Kasumi-1 (cell line): ENCODE measurements at places on chromosomes 3 and 15.

- DNase-seq, result peak; percentile 68
These were observed 56.0 kb downstream of the SLC25A26 start for GRCh38 chr3:66276705-66277274.

DNA sequence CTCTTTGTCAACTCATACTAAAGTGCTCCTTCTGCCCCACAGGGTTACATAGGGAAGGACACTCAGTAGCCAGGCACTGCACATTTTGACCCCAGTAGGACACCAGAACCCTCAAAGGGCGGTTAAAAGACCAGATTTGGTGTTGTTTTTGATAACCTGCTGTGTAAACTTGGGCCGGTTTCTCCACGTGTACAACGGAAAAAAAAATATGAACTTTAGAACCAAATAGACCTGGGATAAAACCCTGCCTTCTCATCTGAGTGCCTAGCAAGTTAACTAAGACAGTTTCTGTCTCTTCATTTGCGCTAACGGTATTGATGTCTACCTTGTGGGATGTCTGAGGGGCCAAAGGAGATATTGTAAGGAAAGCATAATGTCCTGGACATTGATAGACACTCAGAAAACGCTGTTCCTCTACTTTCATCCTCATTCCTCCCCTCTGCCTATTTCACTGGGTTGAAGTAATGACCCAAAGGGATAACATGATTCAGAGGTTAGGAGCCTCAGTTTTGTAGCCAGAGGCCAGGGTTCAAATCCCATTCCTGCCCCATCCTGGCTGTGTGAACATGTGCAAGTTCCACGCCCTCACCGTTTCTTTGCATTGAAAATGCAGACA is 155.9 kb upstream of the LPP start:
- no peak for DNase-seq

DNA sequence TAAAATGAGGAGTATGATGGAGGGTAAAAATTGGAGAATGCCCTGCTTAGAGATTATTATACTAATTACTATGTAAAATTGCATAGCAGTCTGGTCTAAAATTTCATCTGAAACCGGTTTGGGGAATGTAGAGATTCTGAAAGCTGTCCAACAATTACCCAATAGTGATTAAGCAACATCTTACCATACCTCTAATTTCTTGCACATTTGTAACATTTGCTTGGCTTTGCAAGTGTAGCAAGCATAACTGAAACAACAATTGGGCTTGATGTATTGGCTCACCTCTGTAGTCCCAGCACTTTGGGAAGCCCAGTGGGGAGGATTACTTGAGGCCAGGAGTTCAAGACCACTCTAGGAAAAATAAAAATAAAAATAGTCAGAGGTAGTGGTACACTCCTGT is 17.4 kb downstream of the AADACL2 start:
- DNase-seq, result no peak

DNA sequence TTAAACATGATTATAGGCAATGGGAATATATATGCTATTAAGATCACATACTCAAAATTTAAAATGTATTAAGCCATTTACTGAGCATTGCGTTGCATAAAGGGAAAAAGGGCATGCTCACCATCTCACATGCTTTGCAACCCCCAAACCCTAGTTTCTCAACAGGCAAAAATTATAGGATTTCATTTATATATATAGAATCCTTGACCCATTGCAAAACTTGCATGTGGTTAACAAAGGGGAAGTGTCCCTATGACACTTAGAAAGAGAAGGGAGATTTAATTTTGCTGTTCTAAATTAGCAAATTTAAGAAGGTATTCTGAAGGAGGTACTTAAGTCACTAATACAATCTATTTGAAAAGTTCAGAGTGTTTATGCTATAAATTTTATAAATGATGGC is 837.8 kb downstream of the DIPK2A start:
- DNase-seq, result peak; percentile 31

- DNase-seq, result peak; percentile 80
These were observed 44.6 kb downstream of the SLC12A1 start for GRCh38 chr15:48250640-48251076.

DNA sequence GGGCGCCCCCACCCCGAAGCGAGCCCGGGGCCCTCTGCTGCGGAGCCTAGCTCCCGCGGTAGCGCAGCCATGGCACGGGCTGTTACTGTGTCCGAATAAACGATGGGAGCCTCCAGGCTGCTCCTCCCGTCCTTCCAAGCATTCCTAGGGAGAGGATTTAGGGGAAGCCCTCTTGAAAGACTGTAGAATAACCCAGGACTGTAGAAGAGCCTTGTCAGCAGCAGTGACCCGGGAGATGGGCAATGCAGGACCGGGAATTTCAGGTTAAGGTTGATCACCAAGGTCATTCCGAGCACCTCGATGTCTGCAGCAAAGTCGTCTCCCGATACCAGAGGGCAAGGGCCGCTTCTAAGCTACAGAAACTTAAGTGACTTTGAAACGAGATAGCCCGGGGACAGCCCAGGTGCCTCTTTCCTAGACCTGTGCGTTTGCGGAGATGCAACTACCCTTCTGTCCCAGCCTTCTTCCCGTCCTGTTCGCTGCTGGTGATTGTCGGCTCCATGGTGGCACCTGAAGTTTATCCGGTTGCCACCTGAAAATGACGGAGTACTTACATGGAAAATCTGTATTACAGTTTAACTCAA is 753 bp upstream of the MYO5A start:
- DNase-seq, result no peak

DNA sequence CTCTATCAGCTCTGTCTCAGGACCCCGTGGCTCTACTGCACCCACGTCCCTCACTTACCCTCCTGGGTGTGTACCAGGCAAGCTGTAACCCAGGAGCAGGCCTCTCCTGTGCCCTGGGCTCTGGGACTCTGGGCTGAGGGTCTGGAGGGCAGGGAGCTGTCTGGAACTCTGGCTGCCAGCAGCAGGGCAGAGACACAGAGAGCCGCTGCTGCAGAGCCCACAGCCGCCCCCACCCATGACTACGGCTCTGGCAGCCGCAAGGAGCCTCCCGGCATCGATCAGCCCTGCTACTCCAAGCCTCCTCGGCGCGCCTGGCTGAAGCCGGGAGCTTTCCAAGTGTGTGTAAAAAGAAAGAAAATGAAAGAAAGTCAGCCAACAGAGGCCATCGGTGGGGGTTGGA is 103.7 kb upstream of the ATP2B2 start:
- DNase-seq, result no peak

DNA sequence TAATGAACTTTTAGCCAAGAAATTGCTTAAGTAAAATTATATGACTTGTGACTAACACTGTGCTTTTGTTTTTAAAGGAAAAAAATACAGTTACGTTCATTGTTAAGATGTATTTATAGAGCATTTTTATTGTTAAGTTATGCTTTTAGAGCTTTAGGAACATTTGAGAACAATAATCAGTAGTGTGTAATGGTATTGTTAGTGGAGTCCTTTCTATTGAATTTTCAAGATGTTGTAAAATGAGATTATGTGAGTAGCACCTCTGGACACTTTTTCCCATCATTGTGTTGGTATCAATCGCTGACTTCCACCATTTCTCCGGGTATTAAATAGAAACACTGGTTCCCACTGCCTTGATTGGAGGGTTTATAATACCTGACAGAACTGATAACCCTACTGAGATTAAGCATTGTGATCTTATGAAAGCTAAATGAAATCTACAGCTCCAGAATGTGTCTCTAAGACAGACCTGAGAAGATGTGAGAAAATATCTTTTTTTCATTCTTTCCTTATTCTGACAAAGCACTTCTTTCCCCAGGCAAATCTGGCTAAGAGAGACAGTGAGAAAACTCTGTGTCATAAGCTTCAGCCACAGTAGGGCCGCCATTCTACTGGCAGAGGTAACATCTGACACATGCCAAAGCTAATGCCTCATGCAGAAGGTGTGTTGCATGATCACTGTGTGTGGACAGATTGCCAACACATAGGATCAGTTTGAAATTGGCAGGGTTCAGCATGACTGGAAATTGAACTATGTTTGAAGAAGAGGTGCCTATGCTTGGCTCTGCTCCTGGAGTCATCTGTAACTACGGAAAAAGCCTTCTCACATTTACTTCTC is 610.8 kb downstream of the MECOM start:
- DNase-seq, result no peak

DNA sequence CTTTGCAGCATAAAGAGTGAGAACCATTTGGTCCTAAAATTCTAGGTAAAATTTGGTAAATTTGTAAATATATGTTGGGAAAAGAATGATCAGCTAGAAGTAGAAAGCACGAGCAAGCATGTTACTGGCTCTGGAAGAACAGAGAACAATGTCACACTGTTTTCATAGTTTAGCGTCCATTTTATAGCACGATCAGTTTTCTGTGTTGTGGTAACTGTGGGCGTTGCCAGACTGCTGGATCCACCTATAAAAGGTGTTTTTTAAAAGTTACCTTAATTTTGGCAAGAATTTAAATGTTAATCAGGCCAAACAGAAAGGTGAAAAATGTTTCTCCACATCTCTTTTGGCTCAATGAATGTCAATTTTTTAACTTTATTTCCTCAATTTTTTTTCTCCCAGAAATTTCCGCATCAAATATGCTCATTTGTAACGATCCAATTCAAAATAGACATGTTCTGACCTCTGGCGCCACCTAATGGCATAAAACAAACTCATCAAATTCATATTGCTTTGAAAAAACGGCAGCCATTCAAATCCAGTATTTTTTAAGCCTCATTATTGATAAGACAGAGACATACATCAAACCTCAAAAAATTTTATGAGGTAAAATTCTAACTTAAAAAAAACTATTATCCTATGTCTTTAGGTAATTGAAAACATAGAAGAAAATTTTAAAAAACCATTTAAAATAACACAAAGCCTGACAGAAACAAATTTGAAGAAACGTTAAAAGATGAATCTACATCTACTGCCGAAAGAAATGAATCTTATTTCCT is 5.5 kb upstream of the GP5 start:
- DNase-seq, result peak; percentile 53

DNA sequence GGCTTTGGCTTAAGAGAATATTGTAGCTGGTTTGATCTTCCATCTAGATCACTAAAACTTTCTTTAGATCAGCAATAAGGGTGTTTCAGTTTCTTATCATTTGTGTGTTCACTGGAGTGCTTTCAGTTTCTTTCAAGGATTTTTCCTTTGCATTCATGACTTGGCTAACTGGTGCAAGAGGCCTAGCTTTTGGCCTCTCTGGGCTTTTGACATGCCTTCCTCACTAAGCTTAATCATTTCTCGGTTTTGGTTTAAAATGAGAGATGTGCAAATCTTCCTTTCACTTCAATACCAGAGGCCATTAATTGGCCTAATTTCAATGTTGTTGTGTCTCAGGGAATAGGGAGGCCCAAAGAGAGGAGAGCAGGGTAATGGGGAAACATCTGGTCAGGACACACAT is 30.3 kb upstream of the CCNB2 start:
- no peak for DNase-seq

- DNase-seq, result no peak
These were observed 1.2 kb downstream of the MYZAP start for GRCh38 chr15:57592836-57593420.

- DNase-seq, result no peak
These were observed 7.6 kb downstream of the GADL1 start for GRCh38 chr3:30886888-30887287.

- DNase-seq, result no peak
These were observed 1.2 kb downstream of the BTLA start for GRCh38 chr3:112497897-112498548.

DNA sequence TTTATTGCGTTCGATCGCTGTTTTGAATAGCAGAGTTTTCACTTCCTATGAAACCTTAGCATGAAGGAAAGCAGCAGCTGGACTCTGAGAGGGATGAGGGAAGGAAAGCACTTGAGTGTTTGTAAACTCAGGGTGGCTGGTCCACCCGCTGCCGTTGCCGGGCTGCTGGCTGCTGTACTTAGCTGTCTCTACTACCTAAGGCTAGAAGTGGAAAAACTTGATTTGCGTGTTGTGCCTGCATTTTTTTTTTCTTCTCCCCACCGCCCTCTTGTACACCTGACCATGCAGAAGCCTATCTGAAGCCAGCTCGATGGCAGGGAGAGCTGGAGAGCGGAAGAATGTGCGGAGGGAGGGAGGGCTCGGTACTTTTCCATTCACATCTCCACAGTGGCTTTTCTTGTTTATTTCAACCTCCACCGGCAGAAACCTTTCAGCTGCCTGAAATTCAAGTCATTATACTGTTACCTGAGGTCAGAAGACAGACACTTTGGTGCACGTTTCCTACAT is 4.8 kb upstream of the BCL6 start:
- DNase-seq, result no peak

GRCh38 chr3:196268284-196269163 is 19.0 kb downstream of the PCYT1A start:
- DNase-seq, result peak; percentile 16

- no peak for DNase-seq
These were observed 172.8 kb downstream of the PLCH1 start for GRCh38 chr3:155572085-155572484.

DNA sequence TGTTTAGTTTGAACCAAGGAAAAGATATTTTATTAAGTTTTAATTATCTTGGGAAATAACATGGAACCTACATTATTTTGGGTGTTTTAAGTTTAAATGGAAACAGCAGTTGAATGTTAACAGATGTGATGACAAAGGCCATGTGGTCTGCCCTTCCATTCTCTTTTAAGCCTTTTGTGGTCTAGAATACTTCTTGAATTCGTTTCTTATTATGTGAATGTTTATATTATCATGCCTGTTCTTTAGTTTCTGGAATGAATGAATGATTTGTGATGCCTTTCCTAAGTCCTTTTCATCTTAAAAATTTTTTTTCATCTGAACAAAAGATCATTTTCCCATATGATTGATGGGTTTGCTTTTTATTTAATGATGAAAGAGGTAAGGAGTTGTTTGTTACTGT is 44.6 kb downstream of the SNRK start:
- peak; percentile 30 for DNase-seq

DNA sequence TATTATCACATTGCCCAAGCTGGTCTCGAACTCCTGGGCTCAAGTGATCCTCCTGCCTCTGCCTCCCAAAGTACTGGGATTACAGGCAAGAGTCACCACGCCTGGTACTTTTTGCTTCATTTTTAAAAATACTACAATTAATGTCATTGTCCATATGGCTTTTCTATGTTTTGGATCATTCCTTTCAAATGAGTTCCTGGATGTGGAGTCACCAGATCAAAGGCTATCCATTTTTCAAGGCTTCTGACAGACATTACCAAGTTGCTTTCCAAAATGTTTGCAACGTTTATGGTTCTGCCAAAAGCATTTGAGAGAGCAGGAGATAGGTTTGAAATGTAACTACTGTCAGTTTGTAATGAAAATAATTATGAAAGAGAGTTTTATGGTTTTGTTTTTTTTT is 34.2 kb upstream of the BCL2L10 start:
- no peak for DNase-seq

DNA sequence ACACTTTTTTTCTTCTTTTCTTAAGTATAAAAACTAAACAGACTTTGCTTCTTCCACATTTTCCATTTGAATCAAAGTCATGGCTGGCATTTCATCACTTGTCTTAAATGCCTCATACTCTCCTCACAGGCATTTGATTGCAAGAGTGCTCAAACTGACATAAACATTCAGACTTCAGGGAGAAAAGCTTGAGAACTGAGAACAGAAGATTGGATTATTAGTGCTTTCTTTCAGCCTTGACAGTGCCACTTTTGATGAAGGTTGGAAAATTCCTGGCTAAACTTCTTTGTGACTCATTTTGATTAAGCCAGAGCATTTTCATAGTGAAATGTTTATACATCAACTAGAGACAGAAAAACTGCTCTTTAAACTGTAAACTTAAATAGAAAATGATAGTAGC is 544.4 kb downstream of the DIPK2A start:
- DNase-seq, result no peak

- DNase-seq, result no peak
These were observed 23.5 kb upstream of the TBC1D5 start for GRCh38 chr3:17765819-17766472.

GRCh38 chr15:63892794-63893441 is 59.2 kb upstream of the HERC1 start:
- DNase-seq, result peak; percentile 100

- DNase-seq, result no peak
These were observed 354.8 kb downstream of the MECOM start for GRCh38 chr3:169308654-169309250.
